Right cardiac atrium (tissue), 5 donors: ENCODE measurements at places on chromosomes 3 and 15. TPM values are rescaled to one million over a fixed set of nuclear protein-coding genes. Genes with fewer than 3 reads are reported as not detected.

DNA sequence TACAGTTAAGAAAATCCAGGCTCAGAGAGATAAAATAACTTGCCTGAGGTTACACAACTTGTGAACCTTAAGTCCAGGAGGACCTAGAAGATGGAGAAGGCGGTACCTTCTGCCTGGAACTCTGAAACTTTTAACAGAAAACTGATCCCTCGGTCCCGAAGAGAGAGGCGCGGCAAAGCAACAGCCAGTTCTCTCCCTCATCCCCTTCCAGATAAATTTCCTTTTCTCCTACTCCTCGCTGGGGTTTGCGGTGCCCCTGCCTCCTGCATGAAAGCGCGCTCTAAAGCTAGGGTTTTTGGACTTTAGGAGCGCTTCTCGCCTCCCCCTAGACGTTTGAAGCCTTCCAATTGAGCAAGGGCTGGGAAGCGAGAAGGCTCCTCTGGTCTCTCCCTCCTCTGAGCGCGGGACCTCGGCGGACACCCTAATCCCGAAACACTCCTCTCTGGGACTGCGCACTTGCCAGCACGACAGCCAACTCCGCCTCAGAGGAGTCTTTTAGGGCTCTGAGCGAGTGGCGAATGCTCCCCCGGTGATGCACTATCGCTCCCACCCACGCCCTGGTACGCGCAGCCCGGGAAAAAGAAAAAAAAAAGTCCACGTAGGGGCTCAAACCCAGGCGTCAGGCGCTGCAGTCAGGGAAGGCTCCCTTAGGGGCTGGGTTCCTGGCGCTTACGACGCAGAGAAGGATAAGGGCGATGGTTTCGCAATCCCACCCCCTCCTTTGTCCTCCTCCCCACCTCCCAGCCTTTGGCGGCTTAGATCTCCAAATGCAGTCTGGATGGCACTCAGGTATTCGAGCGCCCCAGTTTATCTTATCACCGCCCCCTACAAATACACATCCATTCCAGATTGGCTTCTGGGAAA lies 7.9 kb upstream of the EOMES start:
- peak; percentile 61 for DNase-seq

GRCh38 chr3:78994174-78995027 lies 773.4 kb downstream of the ROBO1 start:
- no peak for DNase-seq

- DNase-seq, result no peak
Measured at GRCh38 chr3:46490338-46491084, 7.3 kb upstream of the RTP3 start.

DNA sequence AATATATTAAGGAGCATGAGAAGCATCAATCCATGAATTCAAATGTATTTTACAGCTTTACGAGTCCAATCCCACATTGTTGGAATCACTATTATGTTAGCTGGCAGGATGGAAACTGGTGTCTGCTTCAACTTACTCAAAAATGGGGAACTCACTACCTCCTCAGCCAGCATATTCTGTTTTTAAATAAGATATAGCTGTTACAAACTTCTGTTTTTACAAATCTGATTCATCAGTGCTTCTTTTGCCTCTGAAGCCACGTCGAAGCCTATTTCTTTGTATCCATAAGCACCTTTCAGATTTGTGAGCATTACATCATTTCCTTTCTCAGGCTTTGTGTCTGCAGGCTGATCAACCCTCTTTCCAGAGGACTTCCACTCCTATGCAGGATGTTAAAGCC lies 105.9 kb downstream of the TPRG1 start:
- no peak for DNase-seq

The PARP9 gene
- 9.2 TPM for polyA plus RNA-seq

The PLA2G4E gene
- 0.07 TPM for polyA plus RNA-seq

The NSMCE3 gene
- polyA plus RNA-seq, result 8.1 TPM

The SEMA6D gene
- polyA plus RNA-seq, result 6.5 TPM
